ENCODE measurements at places on chromosomes 11 and 22.
A peak's percentile ranks its signal among the peaks of the same experiment; 100 is the strongest.

DNA sequence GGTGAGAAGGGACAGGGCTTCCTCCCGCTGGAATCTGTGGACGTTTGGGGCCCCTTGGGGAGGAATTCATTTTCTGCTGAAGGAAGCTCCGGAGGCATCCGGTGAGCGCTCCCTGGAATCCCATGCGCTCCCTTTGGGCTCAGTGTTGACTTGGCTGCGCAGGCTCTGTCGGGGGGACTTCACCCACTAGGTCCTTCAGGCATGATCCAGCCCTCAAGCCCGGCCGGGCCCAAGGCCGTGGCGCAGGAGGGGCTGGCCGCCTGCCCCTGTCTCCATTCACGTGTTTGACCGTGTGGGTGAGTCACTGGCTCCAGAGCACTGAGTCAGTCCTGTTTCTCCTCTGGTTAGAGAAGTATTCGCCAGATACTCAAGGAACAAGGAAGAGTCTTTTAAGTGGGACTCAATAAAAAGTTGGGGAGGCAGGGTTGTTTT, 1.4 kb downstream of the CTTN start:
- DNase-seq: peak; percentile 17

DNA sequence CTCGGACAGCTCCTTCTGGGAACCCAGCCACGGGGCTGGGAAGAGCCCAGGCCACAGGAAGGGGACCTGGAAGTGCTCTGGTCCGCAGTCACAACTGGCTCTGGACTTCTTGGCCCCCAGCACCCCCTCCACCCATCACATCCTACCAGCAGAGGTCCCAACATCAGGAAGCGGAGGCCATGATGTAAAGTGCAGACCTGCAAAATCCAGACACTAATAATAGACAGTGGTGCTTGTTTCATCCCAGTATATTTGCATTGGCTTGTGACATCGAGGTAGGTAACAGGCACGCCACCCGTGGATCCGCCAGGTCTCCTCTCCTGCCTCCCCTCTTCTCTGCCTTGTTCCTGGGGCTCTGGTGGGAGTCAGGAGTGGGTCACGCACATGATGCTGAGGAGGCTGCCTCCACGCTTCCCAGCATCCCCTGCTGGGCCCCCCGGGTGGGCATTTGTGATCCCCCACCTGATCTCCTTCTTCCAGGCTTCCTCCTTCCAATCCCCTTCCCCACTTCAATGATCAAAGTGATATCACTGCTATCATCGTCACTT, 1454.0 kb downstream of the BRD1 start:
- no peak for DNase-seq

DNA sequence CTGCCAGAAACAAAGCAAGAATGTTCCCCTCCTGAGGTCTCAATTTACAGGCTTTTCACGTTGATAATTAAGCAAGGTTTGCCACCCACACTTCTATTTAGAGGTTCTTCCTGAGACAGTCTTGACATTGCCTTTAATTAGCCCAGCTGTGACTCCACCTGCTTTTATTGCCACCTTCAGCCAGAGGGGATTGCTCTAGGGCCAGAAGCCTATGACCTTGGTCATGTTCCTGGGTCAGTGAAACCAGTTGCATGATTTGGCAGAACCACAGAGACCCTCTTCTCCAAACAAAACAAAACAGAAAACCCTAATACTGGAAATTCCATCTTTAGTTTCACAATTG, 89.8 kb downstream of the APIP start:
- no peak for DNase-seq

DNA sequence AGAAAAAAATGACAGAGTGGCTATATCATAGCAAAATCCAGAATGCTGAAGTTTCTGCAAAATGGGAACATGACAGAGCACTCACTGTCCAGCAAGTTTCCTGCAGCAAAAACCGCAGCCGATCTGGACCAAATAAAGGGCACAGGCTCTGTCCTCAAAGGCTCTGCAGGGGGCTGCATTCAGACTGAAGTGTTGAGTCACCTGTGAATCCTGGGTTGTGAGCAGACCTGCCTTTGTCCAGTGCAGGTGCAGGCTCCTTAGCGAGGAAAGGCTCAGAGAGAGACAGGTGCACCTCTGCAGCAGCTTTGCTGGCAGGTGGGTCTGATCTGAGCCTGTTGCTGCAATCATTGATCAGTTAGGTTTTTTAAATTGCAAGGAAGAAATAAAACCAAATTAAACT, 29.3 kb upstream of the NFAM1 start:
- DNase-seq: no peak
